Activated CD8-positive, alpha-beta memory T cell treated with anti-CD3 and anti-CD28 coated beads, Interleukin-2, amount 50 U/mL, for 4 hours (primary cell): ENCODE measurements at places on chromosomes 5 and 9.

DNA sequence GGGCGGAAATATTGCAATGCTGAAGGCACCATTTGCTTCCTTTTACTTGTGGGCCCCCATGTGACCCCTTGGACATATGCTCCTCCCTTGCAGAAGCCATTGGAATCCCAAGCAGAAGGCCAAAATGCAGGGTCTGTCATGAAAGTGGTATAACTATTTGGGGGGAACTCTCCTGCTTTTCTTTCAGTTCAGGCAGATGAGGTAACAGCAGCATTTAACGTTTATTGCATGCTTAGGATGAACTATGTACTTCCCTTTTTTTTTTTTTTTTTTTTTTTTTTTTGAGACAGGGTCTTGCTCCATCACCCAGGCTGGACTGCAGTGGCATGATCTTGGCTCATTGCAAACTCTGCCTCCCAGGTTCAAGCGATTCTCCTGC, 7.8 kb downstream of the FOXI1 start:
- DNase-seq: no peak

DNA sequence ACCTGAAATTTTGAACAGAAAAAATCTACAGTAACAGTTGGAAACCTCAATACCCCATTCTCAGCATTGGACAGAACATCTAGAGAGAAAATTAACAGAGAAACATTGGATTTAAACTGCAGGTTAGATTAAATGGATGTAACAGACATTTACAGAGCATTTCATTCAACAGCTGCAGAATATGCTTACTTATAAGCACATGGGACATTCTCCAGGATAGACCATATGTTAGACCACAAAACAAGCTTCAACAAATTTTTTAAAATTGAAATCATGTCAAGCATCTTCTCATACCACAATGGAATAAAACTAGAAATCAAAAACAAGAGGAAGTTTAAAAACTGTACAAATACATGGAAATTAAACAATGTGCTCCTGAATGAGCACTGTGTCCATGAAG, 316.3 kb downstream of the FAM170A start:
- DNase-seq: no peak

DNA sequence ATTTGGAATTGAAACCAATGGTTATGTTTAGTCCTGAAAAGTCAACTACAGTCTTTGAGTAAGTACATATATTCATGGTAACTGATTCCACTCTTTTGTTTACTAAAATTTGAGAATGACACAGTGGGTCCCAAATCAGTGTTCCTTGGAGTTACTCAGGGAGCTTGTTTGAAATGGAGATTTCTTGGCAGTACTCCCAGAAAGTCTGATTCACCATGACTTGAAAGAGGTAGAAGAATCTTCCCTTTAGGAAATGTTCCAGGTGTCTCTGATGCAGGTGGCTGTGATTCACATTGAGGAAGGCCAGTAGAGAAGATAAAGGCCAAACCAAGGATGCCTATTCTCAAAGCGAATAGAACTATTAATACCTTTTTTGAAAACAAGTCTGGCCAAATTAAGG, 1078.3 kb downstream of the CDH12 start:
- DNase-seq: no peak

DNA sequence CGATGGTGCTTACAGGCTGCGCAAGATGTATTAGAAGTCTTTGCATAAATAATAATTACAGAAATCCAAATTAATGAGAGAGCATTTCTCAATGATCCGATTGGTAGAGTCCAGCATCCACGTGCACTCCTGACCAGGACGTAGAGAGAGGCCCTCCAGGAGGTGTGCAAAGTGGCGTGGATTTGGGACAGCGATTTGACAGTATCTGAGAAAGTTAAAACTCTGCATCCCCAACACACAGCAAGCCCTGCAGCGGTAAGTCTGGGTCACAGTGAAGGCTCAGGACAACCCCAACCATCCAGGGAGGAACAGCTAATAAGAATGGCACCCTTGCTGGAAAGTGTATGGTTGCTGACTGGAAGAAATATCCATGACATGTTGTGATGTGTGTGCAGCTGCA, 180.2 kb downstream of the AUH start:
- no peak for DNase-seq

DNA sequence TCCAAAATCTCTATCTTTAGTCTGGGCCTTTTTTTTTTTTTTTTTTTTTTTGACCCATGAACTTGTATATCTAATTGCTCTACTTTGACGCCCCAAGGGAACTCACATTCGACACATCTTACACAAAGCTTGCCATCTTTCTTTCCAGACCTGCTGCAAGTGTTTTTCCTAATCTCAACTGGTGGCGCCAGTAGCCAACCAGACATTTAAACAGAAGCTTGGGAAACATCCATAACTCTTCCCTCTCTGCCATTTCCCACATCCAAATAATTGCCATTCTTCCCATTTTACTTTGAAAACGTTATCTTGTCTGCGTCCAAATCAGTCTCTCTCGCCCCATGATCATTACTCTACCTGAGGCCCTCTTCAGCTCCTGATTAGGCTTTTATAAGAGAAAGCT, 130.9 kb downstream of the PAPPA start:
- no peak for DNase-seq

DNA sequence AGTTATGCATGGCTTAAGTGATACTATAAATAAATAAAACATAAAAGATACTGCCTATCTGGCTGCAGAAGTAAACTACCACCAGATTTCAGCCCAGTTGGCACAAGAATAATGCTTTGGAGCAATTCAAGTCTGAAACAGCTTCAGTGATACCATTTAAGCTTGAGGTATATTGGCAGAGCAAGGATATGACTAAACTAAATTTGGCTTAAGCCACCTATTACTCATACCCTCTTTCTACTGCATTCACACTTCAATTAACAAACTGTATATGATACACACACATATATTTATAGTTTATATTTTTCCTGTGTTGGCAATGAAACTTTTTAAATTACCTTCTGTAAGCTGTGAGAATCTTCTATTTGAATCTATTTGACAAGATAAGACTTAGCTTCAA, 431.9 kb downstream of the ANXA1 start:
- DNase-seq: no peak

DNA sequence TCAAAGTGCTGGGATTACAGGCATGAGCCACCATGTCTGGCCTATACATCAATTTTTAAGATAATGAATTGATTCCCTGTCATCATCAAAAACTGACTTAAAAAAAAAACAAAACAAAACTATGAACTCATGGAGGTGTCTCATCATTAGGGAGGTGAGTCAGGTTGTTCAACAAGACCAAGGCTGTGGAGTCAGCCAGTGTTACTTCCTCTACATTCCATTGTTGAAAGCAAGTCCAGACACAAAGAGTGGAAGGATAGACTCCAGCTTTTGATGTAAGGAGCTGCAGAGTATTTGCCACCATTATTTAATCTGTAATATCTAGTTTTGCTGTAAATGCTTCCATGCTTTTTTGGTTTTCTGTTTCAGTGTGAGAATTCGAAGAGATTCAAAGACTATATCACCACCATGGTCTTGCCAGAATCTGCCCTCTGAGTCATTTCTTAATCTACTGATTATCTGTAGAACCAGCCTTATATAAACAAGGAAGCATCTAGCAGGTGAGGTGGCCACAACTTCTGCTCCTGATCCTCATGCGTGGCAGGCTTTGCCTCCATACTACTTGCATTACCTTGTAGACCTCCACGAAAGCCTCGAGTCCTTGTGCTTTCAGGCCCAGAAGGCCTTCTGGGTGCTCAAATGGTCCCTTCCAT, 156.1 kb downstream of the FGF1 start:
- DNase-seq: no peak

- no peak for DNase-seq
These were observed 21.9 kb upstream of the KCNMB1 start for GRCh38 chr5:170411100-170411499.

- no peak for DNase-seq
These were observed 484.0 kb downstream of the SPATA31A7 start for GRCh38 chr9:61673664-61674381.

- no peak for DNase-seq
These were observed 80.3 kb upstream of the SARDH start for GRCh38 chr9:133818444-133818843.

GRCh38 chr9:101271102-101271501, 113.7 kb downstream of the BAAT start:
- no peak for DNase-seq

- DNase-seq: no peak
These were observed 88.9 kb upstream of the TBCA start for GRCh38 chr5:77864997-77865396.

GRCh38 chr9:93318480-93318879, 133.0 kb upstream of the FAM120A start:
- no peak for DNase-seq

GRCh38 chr9:137194909-137195308, 5.6 kb downstream of the TPRN start:
- no peak for DNase-seq

- peak; percentile 29 for DNase-seq
These were observed 7.7 kb upstream of the GCNT4 start for GRCh38 chr5:75059912-75060545.

DNA sequence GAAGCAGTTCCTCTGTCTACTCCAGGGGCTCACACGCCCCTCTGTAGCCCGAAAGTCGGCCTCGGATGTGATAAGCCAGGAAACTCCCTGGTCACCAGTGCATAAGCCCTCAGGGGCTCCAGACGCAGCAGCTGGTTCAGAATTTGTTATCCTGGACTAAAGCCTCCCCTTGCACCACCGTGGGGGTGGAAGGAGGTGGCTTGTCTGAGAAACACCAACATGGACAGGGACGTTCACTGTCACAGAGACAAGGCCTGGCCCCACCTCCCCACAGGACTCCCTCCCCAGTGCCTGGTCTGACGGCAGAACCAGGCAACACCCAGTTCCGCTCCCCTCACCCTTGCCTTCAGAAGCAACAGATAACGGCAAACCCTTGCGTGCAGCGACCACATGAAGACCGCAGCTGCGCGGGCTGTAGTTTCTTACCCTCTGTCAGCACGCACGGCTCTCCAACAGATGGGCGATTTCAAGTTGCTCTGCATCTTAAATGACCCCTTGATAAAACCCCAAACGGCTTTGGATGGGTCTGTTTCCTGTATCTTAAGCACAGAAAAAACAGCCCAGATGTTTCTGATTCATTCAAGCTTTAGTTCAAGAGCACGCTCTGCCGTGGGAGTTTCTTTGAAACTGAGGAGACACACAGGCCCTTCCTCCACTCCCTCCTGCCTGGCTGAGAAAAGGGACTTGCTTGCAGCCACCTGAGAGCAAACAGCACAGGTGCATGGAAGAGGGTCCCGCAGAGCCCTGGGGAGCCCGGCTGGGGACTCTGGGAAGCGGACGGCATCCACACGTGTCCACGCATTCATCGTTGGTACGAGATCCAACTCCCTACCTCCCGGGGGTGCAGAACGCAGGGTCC, 44.7 kb upstream of the NKD2 start:
- no peak for DNase-seq

GRCh38 chr5:178458140-178458539, 132.1 kb downstream of the COL23A1 start:
- no peak for DNase-seq

DNA sequence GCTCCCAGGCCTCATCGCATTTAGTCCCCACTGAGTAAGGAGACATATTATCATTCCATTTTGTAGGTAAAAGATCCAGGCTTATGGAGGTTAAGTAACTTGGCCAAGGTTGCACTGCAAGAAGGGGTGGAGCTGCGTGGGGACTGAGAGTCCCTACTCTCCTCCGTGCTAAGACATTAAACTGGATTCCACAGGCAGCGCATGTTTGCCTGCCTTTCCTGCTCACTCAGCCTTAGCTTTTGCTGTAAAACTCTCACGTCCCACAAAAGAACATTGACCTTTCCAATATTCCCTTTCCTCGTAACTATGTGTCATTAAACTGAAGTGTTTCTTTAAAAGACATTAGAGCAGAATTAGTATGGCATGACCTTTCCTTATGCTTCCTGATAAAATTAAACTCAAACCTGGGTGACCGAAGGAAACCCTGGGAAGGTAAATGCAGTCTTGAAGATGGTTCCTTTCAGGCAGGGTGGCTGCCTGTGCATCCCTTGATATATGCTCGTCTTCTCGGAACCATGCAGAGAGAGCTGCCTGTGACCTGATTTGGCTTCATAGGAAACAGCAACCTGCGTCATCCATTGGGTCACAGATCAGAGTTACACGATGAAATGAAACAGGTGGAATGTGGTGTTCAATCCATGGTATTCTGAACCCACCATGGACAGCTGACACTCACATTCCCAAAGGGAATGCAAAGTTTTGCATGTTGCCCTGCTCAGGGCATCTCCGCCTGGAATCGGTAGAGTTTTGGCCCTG, 85.9 kb downstream of the TMEM252 start:
- DNase-seq: no peak

DNA sequence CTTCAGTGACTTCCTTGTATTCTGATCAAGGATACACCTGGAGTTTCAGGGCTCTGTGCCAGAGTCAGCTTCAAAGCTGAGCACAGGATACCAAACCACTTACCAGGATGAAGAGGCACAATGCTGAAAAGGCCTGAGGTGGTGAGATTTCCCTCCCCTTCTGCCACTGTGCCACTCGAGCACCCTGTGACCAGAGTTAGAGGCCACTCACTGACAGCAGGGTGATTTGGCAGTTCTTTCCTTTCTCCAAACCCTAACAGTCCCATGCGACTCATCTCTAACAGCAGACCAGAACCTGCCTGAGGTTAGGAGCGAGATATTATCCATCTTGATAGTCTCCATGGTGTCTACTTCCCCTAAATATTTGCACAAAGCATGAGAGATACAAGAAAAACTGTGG, 1.8 kb downstream of the PLGRKT start:
- no peak for DNase-seq

DNA sequence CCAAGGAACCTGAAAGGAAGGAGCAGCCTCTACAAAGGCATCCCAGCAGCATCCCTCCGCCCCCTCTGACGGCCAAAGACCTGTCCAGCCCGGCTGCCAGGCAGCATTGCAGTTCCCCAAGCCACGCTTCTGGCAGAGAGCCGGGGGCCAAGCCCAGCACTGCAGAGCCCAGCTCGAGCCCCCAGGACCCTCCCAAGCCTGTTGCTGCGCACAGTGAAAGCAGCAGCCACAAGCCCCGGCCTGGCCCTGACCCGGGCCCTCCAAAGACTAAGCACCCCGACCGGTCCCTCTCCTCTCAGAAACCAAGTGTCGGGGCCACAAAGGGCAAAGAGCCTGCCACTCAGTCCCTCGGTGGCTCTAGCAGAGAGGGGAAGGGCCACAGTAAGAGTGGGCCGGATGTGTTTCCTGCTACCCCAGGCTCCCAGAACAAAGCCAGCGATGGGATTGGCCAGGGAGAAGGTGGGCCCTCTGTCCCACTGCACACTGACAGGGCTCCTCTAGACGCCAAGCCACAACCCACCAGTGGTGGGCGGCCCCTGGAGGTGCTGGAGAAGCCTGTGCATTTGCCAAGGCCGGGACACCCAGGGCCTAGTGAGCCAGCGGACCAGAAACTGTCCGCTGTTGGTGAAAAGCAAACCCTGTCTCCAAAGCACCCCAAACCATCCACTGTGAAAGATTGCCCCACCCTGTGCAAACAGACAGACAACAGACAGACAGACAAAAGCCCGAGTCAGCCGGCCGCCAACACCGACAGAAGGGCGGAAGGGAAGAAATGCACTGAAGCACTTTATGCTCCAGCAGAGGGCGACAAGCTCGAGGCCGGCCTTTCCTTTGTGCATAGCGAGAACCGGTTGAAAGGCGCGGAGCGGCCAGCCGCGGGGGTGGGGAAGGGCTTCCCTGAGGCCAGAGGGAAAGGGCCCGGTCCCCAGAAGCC, 30.8 kb downstream of the CD180 start:
- DNase-seq: peak; percentile 70
